ENCODE measurements at places on chromosomes 3 and 15.

DNA sequence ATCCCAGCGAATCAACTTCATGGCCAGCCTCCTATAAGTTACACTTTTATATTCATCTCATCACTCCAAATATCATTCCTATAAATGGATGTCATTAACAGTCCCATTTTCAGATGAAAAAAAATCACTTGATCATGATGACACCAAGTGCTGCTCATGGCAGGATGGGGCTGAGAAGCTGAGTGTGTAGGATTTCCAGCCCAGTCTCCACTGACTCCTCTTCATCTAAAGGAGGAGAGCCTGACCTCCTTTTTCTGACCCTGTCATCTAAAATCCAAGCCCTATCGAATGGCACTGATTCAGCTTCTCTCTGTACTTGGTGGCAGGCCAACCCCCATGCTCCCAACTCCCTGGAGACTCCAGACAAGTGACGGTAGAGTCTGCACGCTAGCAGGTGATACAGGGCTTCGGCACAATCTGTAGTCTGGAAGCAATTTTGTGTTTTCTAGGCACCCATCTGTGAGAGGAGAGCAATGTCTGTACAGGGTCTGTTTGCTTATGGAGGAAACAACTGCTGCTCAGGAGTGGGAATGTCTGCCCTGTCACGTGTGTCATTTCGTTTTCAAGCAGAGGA, 103.2 kb downstream of the EPHB1 start:
- no peak overlapping the region for H3K27ac ChIP-seq
- no peaks in the 10 kb centered on the region for H3K36me3 ChIP-seq
- H3K4me3 ChIP-seq = no peak overlapping the region

DNA sequence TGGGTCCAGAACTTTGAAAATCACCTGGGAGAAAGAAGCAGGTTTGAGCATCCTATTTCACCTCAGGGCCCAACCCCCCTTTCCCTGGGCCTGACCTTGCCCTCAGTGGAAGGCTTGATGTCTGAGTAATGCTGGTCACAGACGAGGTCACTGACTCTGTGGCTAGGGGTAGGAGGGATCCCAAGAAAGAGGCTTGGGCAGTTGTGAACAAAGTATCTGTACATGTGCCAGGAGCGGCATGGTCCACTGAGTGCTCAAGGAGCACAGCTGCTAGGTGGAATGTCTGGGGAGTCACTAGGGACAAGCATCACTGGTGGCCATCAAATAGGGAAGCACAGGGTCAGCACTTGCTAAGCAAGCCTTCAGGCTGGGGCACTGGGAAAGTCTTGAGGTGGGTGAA, 7.3 kb downstream of the CCDC71 start:
- no peaks in the 10 kb centered on the region for H3K27me3 ChIP-seq
- no peak overlapping the region for H3K27ac ChIP-seq
- H3K36me3 ChIP-seq = peaks cover 11% of the 10 kb centered on the region

DNA sequence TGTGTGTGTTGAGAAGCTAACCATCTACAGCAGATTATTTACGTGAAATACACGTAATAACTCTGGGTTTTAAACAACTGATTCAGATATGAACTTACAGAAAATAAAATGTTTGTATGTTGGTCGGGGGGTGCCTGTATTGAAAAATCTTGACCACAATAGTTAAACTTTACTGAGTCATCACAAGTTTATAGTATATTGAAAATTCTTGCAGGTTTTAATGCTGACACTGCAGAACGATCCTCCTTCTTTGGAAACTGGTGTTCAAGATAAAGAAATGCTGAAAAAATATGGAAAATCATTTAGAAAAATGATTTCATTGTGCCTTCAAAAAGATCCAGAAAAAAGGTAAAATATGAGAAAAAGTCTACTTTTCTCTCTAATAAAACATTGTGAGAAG, 41.3 kb upstream of the SLC22A13 start:
- H3K36me3 ChIP-seq = peaks cover 35% of the 10 kb centered on the region
- H3K4me1 ChIP-seq = peaks cover 9% of the 10 kb centered on the region
- no peak overlapping the region for H3K27ac ChIP-seq

DNA sequence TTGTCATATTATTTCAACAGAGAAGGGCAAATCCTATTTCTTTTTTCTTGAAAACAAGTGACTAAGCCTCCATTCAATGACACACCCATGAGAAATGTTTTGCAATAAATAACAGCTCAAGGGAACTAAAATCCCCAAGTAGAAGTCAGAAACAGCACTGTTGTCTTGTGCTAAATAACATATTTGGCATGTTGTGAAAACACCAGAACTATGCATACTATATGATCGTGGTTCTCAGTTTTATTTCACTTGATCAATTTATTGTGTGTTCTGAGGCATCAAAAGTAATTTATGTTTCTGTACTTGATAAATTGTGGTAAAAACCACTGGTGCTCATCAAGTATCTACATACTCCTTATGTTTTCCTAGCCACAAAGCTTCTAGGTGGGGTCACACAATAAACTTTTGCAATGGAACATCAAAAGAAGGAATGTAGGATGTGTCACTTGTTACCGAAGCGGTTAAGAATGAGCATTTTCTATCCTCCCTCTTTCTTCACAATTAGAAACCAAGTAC, 691.7 kb upstream of the CBLB start:
- no peaks in the 10 kb centered on the region for H3K36me3 ChIP-seq
- no peak overlapping the region for H3K27ac ChIP-seq
- no peak overlapping the region for H3K4me3 ChIP-seq
- H3K4me1 ChIP-seq = no peaks in the 10 kb centered on the region
- DNase-seq = no peak
- peaks cover 1% of the 10 kb centered on the region for H3K27me3 ChIP-seq

- H3K36me3 ChIP-seq = no peaks in the 10 kb centered on the region
- H3K27ac ChIP-seq = no peak overlapping the region
- H3K4me3 ChIP-seq = no peak overlapping the region
- no peaks in the 10 kb centered on the region for H3K4me1 ChIP-seq
- H3K27me3 ChIP-seq = peaks cover 6% of the 10 kb centered on the region
These were observed 158.0 kb upstream of the IL12A start for GRCh38 chr3:159830523-159831154.

DNA sequence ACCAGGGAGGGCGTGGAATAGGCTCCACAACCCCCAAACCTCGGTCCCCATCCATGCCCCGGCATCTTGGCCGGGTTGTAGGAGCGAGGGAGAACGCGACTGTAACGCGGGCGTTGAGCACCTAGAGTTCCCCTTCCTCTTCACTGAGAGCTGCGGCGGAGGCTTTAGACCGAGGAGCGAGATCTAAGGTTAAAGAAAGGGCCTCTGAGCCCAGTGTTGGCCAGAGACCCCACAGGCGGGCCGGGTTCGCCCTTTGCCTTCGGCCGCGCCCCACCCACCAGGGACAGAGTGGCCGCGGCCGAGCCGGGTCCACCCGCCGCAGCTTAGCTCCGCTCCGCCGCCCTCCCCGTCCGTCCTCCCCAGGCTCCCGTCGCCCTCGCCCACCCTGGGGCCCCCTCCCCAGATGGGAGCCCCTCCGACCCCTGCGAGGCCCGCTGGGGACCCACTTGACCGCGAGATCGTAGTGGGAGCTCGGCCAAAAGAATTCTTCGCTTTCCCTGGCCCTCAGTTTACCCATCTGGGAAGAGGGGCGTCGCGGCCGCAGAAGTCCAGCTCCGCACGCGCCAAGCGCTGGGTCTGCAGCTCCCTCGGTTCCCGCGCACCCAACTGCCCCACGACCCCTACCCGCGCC, 425 bp downstream of the ANPEP start:
- H3K27ac ChIP-seq = no peak overlapping the region
- H3K27me3 ChIP-seq = peaks cover 34% of the 10 kb centered on the region
- peak overlapping the region; percentile 12 for H3K4me3 ChIP-seq
- peaks cover 9% of the 10 kb centered on the region for H3K36me3 ChIP-seq
- no peak for DNase-seq
- H3K4me1 ChIP-seq = peaks cover 4% of the 10 kb centered on the region

- peaks cover 3% of the 10 kb centered on the region for H3K36me3 ChIP-seq
- no peaks in the 10 kb centered on the region for H3K4me1 ChIP-seq
- H3K4me3 ChIP-seq = no peak overlapping the region
These were observed 36.6 kb upstream of the SLCO3A1 start for GRCh38 chr15:91816942-91817341.

DNA sequence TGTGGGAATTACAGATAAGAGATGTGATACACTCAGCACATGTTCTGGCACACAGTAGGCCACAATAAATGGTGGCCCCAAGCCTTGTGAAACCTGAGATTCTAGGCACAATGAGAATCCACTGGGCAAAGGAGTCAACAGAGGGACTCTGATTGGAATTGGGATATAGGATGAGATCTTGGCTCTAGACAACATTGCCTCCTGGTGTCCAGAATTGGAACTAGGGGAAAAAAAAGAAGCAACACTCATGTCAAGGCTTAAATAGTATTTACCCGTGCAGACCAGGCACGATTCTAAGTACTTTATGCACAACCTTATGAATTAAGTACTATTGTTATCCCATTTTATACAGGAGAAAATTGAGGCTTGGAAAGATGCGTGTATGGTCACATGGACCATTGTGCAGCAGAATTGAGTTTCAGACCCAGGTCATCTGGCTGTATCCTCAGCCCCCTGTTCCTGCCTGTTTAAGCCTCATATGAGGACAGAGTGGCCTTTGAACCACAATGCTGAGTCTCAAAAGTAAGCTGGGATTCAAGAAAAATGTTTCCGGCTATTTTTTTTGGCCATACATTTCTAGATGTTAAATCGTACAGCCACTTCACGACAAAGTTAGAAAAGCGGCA, 124.8 kb downstream of the SV2B start:
- no peak for DNase-seq
- H3K4me3 ChIP-seq = no peak overlapping the region
- peaks cover 30% of the 10 kb centered on the region for H3K27me3 ChIP-seq
- H3K4me1 ChIP-seq = no peaks in the 10 kb centered on the region

DNA sequence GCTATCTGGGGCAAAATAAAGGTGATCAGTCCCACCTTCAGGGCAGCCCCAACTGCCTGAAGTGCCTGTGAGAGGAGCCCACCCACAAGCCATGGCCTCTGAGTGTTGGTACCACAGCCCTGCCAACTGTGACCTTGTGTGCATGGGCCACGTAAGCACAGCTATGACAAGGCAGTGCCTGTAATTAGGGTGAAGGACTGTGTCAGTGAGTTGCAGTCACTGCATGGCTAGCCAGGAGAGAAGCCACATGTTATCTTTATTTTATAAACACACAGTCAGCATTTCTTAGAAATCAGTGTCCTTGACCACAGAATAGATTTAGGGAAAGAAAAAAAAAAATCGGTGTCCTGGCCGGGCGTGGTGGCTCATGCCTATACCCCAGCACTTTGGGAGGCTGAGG, 24.8 kb downstream of the EXOSC7 start:
- no peak overlapping the region for H3K4me3 ChIP-seq
- H3K36me3 ChIP-seq = peaks cover 70% of the 10 kb centered on the region
- peaks cover 32% of the 10 kb centered on the region for H3K4me1 ChIP-seq
- H3K27me3 ChIP-seq = no peaks in the 10 kb centered on the region
- no peak overlapping the region for H3K27ac ChIP-seq

GRCh38 chr3:69458803-69459365, 73.0 kb upstream of the FRMD4B start:
- no peaks in the 10 kb centered on the region for H3K4me1 ChIP-seq
- no peaks in the 10 kb centered on the region for H3K36me3 ChIP-seq
- H3K27ac ChIP-seq = no peak overlapping the region
- H3K4me3 ChIP-seq = no peak overlapping the region

- no peaks in the 10 kb centered on the region for H3K36me3 ChIP-seq
- DNase-seq = peak; percentile 48
- H3K27ac ChIP-seq = no peak within 1 kb of the TSS
- H3K27me3 ChIP-seq = peaks cover 36% of the 10 kb centered on the region
These were observed at the start of gene GMNC for GRCh38 chr3:190862209-190863118. Gene GMNC, minus strand, starts transcription at chr3:190862694. Its CDS starts 79 bp downstream, at chr3:190862615.

GRCh38 chr15:61307474-61307873, 78.4 kb upstream of the RORA start:
- no peak for DNase-seq
- no peaks in the 10 kb centered on the region for H3K4me1 ChIP-seq
- H3K4me3 ChIP-seq = no peak overlapping the region
- no peaks in the 10 kb centered on the region for H3K36me3 ChIP-seq
- no peak overlapping the region for H3K27ac ChIP-seq

GRCh38 chr15:31366169-31366734, 39.6 kb downstream of the KLF13 start:
- peak; percentile 39 for DNase-seq
- H3K27me3 ChIP-seq = no peaks in the 10 kb centered on the region
- H3K27ac ChIP-seq = peak overlapping the region; percentile 99
- H3K4me1 ChIP-seq = peaks cover 100% of the 10 kb centered on the region

- peak within 1 kb of the TSS; percentile 64 for H3K27ac ChIP-seq
- no peaks in the 10 kb centered on the region for H3K36me3 ChIP-seq
- H3K4me1 ChIP-seq = peaks cover 41% of the 10 kb centered on the region
- no peaks in the 10 kb centered on the region for H3K27me3 ChIP-seq
- peak within 1 kb of the TSS; percentile 74 for H3K4me3 ChIP-seq
These were observed at the start of gene SHISA5 for GRCh38 chr3:48504051-48504946. Gene SHISA5, minus strand, starts transcription at chr3:48504174. Its CDS starts 80 bp downstream, at chr3:48504094.

GRCh38 chr3:57981483-57982087, 26.6 kb upstream of the FLNB start:
- H3K4me1 ChIP-seq = peaks cover 18% of the 10 kb centered on the region
- H3K36me3 ChIP-seq = no peaks in the 10 kb centered on the region
- H3K27me3 ChIP-seq = no peaks in the 10 kb centered on the region
- DNase-seq = no peak

DNA sequence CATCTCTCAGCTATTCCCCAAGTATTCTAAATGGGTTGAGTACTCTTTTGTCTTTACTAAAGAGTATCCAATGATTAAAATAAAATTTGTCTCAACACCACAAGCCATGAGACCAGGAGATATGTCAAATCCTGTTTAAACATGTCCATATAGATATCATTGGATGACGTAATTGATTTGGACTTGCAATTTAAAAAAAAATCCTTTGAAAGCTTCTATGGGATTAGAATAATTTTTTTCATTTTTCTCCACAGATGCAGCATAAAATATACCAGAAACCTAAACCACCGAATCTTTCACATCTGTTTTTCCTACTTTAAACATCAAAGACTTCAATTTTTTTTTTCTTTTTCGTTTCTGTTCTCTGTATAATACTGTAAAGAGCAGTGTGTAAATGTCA, 1022.3 kb downstream of the EPHA3 start:
- no peak overlapping the region for H3K4me3 ChIP-seq
- H3K27ac ChIP-seq = no peak overlapping the region
- H3K27me3 ChIP-seq = no peaks in the 10 kb centered on the region
- H3K36me3 ChIP-seq = no peaks in the 10 kb centered on the region

DNA sequence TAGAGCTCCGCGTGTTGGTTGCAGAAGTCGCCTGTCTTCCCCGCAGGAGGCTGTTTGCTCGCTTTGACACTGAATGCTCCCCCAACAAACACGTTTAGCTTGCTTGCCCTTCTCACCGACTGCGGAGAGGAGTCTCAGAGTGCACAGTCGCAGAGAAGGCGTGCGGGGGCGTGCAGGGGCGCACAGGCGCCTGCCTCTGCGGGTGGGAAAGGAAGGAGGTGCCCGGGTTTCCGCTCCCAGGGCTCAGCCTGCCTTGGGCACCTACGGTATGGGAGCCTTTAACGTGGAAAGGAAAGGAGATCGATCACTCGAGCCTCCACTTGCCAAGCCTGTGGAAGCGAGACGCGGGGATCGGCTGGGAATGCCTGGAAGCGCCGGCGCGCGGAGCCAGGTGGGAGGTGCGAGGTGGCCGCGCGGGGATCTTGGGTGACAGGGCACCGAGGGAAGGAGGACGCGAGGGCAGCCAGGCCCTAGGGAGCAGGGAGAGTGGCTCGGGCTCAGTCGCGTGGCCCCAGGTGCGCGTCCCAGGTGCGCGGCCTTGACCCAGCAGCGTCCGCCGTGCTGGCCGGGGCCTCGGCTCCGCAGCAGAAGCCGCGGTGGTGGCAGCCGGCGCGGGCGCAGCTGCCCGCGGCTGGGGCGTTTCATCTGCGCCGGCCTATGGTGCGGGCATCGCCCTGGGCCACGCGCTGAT, at the start of gene FAN1:
Gene FAN1 (plus strand): TSS at position 419 of the 691 bp plus-strand sequence. CDS start 749 bp downstream, outside the sequence.
- DNase-seq = peak; percentile 83
- H3K4me3 ChIP-seq = peak within 1 kb of the TSS; percentile 88
- H3K36me3 ChIP-seq = peaks cover 22% of the 10 kb centered on the region
- H3K27ac ChIP-seq = peak within 1 kb of the TSS; percentile 75
- peaks cover 15% of the 10 kb centered on the region for H3K4me1 ChIP-seq
- H3K27me3 ChIP-seq = peaks cover 2% of the 10 kb centered on the region

Measured in activated CD8-positive, alpha-beta T cell treated with anti-CD3 and anti-CD28 coated beads for 36 hours (primary cell).